ENCODE measurements at places on chromosomes 5 and 9.

DNA sequence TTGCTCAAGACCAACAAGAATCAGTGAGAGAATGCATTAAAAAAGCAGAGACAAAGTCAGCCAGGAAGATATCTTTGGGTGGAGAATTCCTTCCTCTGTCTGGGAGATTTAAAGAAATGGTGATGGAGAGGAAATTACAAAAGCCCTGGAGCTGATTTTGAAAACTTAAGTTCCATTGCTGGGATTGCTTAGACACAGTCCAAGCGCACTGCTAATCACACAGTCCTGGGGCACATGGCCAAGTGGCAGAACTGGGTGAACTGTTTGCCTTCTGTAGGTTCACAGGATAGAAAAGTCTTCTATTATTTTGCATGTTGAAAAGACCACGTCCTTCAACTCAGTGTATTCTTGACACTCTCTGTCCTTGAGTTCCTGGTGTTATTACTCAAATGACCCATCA, 284.9 kb upstream of the FBXL7 start:
- DNase-seq, result no peak

DNA sequence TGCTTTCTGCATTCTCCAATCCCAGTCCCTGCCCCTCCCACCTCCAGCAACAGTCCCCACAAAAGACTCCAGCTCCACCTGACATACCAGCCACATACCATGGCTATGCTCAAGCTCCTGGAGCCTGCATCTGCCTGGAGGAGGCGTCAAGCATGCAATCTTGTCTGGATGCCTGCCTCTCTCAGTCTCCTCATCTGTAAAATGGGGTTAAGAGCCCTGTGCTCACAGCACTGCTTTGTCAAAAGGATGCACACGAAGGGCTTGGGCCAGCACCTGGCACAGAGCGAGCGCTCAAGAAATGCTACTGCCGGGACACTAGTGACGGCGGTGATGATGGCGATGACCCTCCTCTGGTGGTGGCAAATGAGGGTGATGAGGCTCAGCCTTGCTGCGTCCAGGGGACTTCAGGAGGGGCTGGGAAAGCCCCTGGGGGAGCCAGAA, 202.9 kb upstream of the IER5L start:
- no peak for DNase-seq

- no peak for DNase-seq
These were observed 1.8 kb downstream of the NFIB start for GRCh38 chr9:14311956-14312685.

- DNase-seq, result no peak
These were observed 13.1 kb upstream of the LPAR1 start for GRCh38 chr9:111051400-111051799.

DNA sequence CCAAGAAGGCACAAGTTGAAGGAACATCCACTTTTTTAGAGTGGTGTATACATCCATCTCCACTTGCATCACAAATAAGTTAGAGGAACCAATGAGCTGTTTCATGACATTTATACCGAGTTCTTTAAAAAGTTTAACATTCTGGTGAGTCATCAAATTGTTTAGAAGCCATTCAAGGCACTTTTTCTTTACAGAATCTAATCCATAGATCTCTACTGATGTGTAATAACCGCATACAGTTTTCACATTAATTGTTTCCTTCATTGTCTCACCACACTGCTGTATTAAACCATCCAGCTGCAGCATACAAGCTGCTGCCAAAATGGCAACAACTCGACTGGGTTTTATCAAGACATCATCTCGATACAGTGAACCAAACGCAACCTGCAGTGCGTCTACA, 744 bp downstream of the GMCL2 start:
- no peak for DNase-seq

DNA sequence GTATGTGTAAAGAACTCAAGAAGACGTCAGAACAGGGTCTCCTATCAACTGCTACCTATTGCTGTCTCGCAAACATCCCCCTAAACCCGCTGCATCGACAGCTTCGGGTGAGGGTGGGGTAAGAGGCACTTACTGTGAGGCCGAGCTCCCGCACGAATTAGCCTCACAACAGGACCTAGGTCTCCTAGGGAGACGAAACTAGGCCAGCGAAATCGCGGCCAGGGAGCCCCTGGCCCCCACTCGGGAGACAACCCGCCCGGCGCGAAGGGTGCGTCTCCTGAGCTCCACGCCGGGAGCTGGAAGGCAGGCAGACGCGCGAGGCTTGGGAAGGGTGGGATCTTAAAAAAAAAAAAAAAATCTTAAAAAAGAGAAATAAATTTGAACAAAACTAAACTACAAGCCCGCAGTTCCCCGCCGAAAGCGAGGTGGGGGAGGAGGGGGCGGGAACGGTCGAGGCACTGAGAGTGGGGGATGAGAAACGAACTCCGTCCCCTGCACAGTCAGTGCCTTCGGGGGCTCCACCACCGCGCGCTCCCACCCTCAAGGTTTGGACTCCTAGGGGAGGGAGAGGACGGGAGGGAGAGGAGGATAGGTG, 33.0 kb upstream of the NFIB start:
- DNase-seq, result no peak

- no peak for DNase-seq
These were observed 227.6 kb upstream of the DMRT1 start for GRCh38 chr9:613771-614347.

DNA sequence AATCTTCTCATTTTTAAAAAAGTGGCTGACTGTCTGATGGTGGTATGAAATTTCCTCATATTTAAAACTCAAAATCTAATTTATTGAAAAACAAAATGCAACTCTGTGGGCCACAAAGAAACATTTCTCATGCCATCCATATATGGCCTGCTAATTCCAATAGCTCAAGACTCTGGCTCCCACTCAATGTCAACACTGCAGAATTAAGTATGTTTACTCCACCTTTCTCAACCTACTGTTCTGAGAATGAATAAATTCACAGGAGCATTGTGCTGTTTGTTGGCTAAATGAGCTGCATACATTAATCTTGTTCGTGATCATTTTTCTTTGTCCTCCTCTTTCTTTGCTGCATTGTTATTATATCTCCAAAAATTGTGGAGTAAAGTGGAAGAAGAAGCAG, 79.5 kb upstream of the GABRG2 start:
- no peak for DNase-seq

DNA sequence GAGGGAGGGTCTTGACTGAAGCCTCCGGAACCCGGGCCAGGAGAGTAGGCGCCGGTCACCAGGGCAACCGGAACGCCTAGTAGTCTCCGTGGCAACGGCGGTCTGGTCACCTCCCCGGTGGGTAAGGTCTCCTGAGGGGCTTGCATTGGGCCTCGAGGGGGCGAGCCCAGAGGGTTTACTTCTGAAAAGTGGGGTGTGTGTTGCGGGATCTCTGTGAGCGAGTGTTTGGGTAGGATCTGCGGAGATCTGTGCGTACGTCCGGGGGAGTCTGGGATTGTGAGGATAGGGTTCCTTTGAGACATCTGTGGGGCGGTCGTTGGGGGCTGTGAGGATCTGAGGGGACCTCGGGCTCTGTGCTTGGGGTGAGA, at the start of gene FAM221B:
FAM221B (minus strand) TSS at position 17 of the 368 bp plus-strand sequence. CDS start 2,571 bp downstream, outside the sequence.
- no peak for DNase-seq

- peak; percentile 0 for DNase-seq
These were observed 402 bp downstream of the BRD8 start for GRCh38 chr5:138177941-138178515.

DNA sequence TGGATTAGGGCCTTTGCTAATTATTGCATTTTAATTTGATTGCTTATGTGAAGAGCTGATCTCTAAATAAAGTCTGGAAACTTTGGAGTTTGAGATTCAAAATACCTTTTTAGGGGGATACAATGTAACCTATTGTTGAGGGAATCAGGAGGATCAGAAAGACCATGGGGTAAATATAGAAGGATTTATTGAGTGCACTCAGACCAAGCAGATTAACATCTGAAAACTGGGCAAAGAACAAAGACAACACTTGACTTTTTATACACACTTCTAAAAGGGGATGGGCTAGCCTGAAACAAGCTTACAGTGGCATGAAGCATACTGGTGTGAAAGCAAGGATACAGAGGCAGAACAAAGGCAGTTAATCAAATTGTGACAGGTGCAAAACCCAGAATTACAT, 174.3 kb downstream of the MRPS30 start:
- no peak for DNase-seq

GRCh38 chr5:107289030-107289714, 381.6 kb downstream of the EFNA5 start:
- DNase-seq, result no peak

DNA sequence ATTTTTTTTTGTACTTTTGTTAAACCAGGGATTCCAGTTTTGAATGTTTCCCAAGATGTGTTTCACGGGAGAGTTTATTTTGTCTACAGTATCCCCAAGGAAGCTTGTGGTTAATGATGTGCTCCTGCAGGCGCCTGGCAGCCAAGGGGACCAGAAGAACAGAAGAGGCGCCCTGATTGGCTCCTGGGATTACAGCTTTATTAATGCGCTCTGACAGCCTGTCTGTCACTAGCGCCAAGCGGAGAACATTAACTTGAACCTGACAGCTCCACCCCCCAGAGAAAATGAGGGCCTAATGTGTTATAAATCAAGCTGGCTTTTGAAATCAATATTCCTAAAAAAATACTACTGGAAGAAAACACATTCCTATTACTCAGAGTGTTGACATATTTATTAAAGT, 5.0 kb upstream of the FBXL7 start:
- DNase-seq, result no peak

DNA sequence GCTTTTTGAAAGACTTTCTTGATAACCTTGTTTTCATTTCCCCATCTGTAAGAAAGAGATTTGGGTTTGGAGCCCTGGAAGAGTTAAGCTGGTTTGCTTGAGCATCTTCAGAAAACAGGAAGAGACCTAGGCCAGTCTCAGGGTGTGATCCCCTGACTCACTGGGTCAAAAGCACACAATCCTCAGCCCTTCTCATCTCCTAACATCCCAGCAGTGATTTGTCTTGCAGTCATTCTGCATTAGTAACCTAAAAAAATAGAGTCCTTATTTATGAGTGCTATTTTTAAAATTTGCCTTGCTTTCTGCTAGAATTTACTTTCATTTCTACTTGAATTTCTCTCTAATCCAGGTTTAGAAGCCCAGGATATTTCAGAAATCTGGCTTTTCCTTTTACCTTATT, 16.4 kb upstream of the ARSB start:
- no peak for DNase-seq

GRCh38 chr5:81817980-81818379, 67.1 kb upstream of the SSBP2 start:
- no peak for DNase-seq

- no peak for DNase-seq
These were observed 3.5 kb upstream of the MPDZ start for GRCh38 chr9:13282998-13283397.

GRCh38 chr9:117247266-117247665, 167.6 kb downstream of the ASTN2 start:
- no peak for DNase-seq

DNA sequence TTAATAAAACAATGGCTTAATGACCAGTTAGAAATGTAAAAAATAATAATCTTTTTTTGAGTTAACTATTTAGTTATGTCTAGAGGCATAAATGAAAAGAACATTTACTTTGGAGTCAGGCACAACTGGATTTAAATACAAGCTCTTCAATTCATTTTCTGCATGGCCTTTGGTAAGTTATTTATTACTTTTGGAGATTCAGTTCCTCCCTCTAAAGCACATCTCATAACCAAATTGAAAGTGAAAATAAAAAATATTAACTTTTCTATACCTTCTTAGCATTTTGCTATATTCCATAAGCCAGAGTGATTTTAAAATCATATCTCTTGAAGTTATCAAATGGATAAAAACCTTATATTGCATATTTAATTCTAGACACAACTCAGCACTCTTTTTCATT, 434.9 kb upstream of the SMARCA2 start:
- DNase-seq, result no peak

DNA sequence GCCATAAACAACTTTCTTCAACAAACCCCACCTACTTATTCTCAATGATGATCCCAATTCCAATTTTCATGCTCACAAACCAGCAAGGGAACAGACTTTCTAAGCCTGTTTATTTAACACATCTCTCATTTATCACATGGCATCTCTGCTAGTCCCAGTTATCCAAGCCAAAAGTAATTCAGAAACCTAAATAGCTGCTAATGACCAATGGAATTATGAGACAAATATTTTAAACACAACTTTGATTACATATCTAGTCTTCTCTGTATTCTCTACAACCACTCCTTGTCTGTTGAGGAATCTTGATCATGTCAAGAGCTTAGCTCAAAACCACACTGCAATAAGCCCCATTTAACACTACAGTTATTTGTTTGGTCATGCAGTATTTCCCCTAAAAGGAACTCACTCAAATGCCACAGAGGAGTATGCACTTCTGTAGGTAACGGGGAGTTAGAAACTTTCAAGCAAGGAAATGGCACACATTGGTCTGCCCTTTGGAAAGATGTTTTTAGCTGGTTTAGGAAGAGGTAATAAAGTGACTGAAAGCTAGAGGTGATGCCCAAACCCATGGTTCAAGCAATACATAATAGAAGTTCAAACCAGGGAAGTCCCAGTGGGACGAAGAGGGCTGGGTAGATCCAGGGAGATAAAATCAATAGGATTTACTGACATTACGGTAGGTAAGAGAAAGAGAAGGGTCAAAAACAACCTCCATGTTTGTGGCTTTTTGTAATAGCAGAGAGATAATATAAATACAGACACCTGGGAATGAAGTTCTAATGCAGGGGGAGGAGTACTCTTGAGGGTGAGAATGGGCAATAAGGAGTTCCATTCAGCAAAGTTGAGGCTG, 42.1 kb upstream of the HTR4 start:
- DNase-seq, result no peak

DNA sequence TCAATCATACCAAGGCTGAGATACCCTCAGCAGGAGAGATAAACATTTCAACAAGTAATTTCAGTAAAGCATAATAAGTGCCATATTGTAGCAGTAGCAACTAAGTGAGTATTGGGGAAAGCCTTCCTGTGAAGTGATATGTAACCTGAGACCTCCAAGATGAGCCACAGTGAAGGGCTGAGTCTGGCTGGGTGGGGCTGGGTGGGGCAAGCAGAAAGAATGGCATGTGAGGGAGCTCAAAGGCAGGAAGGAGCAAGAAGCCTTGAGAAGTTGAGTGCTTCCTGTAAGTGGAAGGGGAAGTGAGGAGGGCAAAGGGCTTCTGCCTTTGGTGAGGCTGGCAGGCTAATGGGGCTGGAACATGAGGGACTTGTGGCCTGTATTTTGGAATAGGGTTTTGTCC, 19.7 kb upstream of the ASTN2 start:
- DNase-seq, result no peak

DNA sequence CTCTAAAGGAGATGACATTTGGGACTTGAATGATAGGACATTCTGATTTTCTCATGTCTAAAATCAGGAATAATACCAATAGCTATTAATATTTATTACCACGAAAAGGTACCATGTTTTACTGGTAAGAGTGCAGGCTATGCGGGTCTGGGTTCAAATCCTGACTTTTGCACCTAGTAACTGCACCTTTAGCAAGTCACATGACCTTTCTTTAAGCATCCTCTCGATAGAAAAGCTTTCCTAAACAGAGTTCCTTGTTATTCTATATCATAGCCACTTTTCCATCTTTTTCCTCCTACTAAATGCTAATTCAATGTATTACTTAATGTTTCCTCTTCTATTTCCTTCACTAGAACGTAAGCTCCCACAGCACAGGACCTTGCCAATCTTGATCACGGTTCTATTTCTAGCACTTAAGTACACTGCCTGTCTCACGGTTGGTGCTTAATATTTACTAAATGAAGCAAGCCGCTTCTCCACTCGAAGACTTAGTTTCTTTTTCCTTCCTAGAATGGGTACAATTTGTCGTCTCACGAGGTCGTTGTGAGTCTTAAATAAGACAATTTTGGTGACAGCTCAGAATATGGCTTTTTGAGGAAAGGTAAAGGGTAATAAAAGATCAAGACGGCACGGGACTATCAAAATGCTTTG, 816 bp downstream of the RBM18 start:
- no peak for DNase-seq

- DNase-seq, result no peak
These were observed 224.3 kb upstream of the S1PR3 start for GRCh38 chr9:88766778-88767503.

- no peak for DNase-seq
These were observed 50.1 kb upstream of the N4BP3 start for GRCh38 chr5:178063277-178063676.
